Renal pelvis (tissue), 12 donors: ENCODE measurements at places on chromosomes 4 and X.

- no peak for DNase-seq
Observed at GRCh38 chr4:69523385-69524132, 27.9 kb upstream of the UGT2B4 start.

DNA sequence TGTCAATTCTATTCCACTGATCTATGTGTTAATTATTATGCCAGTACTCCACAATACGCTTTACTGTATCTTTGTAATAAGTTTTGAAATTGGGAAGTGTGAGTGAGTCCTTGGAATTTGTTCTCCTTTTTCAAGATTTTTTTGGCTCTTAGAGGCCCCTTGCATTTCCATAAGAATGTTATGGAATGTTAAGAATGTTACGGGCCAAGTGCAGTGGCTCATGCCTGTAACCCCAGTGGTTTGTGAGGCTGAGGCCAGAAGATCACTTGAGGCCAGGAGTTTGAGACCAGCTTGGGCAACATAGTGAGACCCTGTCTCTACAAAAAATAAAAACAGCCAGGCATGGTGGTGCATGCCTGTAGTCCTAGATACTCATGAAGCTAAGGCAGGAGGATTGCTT is 167.6 kb upstream of the CXorf66 start:
- DNase-seq, result no peak

DNA sequence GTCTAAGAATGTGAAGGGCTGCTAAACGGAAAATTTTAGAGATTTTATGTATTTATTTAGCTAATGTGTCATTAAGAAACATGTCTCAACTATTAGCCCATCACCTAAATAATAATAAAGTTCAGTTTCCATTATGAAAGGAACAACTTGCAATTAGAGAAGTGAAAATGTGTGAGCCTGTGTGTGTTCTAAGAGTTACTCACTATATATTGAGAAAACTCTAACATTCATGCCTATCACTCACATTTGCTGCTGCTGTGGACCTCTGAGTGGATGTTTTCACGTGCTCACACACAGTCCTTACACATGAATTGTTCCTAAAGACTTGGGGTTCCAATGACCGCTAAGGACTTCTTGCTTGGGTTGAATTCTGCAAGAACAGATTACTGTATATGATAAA is 364.0 kb downstream of the TMA16 start:
- DNase-seq, result no peak

- no peak for DNase-seq
Observed at GRCh38 chrX:67587946-67588624, 44.3 kb downstream of the AR start.

GRCh38 chrX:28552322-28552721 is 34.9 kb upstream of the IL1RAPL1 start:
- DNase-seq, result no peak

- DNase-seq, result no peak
Observed at GRCh38 chr4:83782591-83782990, 246.7 kb downstream of the GPAT3 start.
